Activated CD8-positive, alpha-beta memory T cell treated with anti-CD3 and anti-CD28 coated beads for 1 hour (primary cell): ENCODE measurements at places on chromosomes 2 and 18.

DNA sequence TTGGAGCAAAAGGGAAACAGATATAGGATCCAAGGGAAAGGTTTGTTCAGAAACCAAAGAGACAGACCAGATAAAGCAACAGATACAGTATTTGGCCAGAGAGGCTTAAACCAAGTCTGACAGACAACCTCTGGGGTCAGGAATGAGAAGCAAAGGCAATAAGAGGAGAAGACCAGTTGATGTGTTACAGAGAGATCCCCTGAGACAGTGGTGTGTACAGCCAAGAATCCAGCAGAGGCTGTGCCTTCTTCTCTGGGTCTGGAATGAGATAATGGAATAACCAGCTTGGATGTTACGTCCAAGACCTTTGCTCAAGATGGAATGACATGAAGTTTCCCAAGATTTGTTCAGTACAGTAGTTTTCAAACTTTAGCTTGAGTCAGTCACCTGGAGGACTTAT lies 61.1 kb downstream of the MDH1 start:
- DNase-seq = no peak

DNA sequence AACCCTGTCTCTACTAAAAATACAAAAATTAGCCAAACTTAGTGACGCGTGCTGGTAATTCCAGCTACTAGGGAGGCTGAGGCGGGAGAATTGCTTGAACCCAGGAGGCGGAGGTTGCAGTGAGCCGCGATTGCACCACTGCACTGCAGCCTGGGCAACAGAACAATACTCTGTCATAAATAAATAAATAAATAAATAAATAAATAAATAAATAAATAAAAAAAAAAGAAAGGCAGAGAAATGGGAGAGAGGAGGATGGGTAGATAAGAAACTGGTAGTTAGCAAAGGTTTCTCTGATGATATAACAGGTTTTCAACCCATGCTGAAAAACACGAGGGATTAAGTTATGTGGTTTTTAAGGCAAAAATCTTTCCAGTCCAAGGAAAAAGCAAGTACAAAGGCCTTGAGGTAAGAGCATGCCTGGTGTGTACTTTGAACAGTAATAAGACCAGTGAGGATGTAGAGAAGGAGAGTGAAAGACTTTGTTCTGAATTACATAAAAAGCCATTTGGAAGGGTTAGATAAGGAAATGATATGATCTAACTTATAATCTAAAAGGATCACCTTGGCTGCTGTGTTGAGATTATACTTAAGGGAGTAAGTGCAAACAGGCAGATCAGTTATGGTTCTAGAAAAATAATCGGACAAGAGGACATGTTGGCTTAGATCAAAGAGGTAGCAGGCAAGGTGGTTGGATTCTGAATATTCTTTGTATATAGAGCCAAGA lies 159.3 kb downstream of the PTH2R start:
- DNase-seq = no peak

GRCh38 chr2:62806231-62806630 lies 100.7 kb downstream of the EHBP1 start:
- no peak for DNase-seq

DNA sequence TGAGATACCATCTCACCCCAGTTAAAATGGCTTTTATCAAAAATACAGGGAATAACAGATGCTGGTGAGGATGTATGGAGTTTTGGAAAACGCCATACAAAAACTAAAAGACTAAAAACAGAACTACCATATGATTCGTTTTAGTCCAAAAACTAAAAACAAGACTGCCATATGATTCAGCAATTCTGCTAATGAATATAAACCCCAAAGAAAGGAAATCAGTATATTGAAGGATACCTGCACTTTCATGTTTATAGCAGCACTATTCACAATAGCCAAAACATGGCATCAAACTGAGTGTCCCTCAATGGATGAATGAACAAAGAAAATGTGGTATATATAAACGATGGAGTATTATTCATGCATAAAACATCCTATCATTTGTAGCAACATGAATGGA lies 224.4 kb upstream of the MC4R start:
- DNase-seq = no peak

- no peak for DNase-seq
Observed at GRCh38 chr2:191705084-191705483, 27.1 kb downstream of the NABP1 start.

- DNase-seq = no peak
Observed at GRCh38 chr2:111896576-111896975, 1.8 kb upstream of the MERTK start.

DNA sequence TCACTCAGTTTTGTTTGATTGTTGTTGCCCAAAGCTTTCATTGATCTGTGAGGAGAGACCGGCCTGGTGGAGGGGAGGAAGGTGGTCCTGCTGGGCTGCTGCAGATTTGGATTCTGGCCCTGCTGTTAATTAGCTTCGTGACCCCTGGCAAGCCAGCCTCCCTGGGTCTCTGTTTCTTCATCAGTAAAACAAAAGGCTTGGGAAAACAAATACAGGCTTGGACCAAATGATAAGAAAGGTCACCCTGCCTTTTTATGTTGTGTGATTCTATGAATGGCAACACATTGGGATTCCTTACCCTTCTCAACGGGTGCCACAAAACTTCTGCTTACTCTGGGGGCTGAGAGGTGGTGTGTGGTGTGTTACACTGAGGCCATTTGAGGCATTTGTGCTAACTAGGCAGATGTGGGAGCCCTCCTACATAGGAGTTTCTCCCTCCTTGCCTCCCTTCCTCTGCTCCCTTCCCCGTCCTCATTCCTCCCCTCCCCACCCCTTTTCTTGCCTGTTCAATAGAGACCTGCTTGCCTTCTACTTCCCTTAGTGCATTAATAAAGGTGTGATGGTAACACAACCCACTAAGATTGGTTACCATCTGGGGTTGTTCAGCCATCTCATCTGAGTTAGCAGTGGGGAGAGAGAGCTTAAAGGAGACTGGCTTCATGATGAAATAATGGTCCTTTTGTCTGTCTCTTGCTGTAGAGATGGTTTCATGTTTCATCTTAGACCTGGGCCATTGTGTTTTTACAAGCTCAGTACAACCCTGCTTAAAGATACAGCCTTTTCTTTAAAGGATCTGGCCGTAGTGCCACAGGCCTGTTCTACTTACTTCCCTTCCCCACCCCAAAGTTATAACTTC lies 96.2 kb downstream of the TANC1 start:
- DNase-seq = no peak

- no peak for DNase-seq
Observed at GRCh38 chr2:209976698-209977385, 25.6 kb upstream of the RPE start.

GRCh38 chr2:213679894-213680293 lies 395.6 kb downstream of the SPAG16 start:
- no peak for DNase-seq

DNA sequence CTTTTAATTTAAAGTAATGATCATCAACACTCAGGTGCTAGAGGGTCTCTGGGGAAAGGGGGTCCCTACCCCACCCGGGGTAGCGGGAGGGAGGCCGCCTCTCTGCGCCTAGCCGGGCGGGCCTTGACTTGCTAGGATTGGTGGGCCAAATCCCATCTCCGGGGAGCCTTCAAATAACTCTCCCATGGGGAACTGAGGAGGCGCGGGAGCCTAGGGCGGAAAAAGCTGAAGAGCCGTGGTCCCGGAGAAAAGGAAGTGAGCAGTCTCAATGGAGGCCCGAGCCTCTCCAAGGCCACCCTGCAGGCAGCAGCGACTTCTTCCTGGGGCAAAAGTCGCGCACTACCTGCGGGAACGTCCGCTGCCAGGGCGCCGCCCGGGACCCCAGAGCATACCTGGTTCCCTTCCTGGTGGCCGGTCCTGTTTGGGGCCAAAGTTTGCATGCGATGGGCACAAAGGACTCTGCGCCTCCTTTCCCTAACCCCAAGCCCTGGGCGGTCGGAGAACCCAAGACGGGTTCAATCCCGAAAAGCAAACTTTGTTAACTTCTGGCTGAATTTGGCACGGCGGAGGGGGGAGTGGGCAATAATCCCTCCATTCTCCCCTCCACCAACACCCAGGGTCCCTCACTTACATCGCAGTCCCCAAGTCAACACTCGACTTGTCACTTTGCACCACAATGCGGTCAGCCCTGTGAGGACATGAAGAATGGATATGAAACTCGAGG lies 13.6 kb downstream of the EN1 start:
- DNase-seq = no peak

- no peak for DNase-seq
Observed at GRCh38 chr2:98376996-98377395, 30.7 kb downstream of the CNGA3 start.

- DNase-seq = no peak
Observed at GRCh38 chr2:163612332-163612731, 123.5 kb downstream of the FIGN start.

- DNase-seq = no peak
Observed at GRCh38 chr2:161165811-161166210, 5.6 kb downstream of the TANK start.

- DNase-seq = no peak
Observed at GRCh38 chr18:77733292-77733903, 483.8 kb downstream of the GALR1 start.

DNA sequence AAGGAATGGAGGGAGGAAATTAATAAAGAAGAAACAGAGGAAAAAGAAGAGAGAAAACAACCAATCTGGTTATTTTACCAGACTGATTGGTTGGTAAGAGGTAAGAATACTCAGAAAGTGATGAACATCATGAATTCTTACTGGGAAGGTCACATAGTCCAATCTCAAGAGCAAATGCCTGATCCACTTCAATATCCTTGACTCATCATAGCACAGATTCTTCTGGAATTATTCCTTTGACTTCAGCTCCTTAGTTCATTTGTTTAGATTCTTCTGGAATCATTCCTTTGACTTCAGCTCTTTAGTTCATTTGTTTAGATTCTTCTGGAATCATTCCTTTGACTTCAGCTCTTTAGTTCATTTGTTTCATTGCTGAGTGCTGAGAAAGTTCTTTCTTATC lies 2030.6 kb upstream of the CELF4 start:
- no peak for DNase-seq

- DNase-seq = no peak
Observed at GRCh38 chr2:239444626-239445577, 44.1 kb upstream of the HDAC4 start.
